ENCODE measurements at places on chromosomes 1 and 21.

GRCh38 chr1:19770436-19771190 is 29.1 kb downstream of the TMCO4 start:
- DNase-seq: no peak

DNA sequence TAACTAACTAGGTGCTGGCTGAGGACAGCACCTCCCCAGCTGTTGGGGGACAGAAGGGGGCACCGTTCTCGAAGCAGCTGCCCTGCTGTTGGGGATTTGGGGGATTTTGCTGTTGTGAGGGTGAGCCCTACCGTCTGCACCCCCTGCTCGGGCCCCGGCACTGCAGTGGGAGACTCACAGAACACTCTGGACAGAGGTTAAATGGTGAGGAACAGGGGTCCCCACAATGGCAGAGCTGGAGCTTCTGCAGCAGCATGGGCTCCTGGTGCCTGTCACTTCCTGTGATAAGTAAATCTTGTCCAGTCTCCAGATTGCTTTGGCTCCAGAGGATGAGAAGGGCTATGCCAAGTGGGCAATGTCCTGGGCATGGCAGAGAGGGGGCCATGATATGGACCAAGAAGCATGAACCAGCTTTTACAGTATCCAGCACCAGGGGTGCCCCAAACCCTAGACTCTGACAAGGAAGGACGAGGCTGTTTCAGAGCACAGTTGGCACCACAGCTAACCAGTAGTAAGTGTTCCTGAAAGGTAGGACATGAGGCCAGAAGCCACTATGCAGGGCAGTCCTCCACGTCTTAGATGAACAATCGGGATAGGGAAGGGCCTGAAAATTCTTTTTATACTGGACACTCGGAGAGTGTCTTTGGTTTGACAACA is 365.1 kb upstream of the VAMP3 start:
- DNase-seq: no peak

DNA sequence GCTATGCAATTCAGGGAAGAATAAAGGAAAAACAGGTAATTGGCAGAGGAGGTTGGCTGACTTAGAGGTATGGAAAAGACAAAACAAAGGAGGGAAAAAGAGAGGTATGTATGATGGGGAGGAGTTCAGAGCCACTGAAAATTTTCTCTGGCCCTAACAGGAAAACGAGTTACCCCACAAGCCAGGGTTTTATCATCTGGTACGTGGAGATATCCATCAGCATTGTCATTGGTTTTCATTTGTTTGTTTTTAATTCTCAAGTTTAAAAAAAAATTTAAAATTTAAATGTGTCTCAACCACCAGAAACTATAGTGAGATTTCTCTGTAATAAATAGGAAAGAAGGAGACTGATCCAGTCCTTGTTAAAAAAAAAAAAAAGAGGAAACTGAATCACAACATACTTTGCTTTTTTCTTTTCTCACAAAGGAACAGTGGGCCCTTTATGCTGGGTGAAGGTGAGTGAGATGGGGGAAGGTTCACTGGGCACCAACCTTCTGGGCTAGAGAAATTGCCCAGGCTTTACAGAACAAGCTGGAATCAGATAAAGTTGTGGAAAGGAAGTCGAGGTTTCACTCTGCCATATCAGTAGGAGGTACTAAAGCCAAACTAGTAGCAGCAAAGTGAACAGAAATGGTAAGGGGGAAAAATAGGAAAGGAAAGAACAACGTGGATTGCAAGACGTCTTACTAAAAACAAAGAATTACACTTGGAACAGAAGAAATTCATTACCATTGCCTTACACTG is 2.7 kb downstream of the IFNAR2 start:
- peak; percentile 40 for DNase-seq

- no peak for DNase-seq
Measured at GRCh38 chr1:26702680-26703038, 6.8 kb downstream of the ARID1A start.

DNA sequence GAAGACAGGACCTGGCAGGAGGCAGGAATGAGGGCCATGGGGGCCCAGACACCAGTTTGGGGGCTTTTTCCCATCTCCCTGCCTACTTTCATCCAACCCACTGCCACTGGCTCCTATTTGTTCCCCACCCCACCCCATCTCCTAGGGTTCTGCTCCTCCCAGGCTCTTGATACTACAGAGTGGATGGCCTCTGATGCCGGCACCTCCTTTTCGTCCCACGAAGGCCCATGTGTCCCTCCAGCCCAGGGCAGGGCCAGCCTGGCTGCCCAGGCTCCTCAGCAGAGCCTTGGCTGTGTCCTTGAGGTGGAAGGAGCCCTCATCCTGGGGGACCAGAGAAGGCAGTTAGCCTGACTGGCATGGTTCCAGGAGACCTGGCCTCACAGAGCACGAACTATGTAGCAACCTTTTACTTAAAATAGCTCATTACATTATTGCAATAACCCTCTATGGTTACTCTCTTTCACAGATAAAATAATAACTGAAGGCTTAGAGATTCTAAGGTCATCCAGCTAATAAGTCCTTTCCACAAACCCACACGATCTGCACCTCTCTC is 3.5 kb downstream of the POMGNT1 start:
- DNase-seq: no peak

DNA sequence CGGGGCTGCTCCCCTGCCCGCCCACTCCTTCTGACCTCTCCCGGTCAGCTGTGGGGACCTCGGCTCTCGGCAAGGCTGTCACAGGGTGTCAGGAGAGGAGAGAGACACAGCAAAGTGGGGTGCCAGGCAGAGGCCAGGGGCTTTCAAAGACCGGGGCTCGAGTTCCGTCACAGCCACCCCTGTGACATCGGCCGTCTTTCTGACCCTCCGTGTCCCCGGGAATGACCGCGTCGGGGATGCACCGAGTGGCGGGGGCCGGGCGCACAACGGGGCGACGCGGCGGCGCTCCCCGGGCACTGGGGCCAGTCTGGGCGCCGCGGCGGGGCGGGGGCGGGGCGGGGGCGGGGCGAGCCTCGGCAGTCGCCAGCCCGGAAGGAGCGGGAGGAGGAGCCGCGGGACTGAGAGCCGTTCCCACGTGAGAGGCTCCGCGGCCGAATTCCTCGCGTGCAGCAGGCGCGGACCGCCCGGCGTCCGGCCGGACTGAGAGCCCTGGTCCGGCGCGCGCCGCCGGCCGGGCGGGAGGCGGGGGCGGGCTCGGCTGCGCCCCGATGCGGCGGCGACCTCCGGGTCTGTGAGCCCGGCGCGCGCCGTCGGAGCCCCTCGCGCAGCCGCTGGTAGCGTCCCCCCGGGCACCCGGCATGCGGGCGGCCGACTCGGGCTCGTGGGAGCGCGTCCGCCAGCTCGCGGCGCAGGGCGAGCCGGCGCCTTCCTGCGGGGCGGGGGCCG is 229.7 kb upstream of the TMEM51 start:
- DNase-seq: no peak

GRCh38 chr1:65820983-65821382 is 28.3 kb downstream of the PDE4B start:
- DNase-seq: no peak

- DNase-seq: no peak
Measured at GRCh38 chr1:31672986-31673385, 28.3 kb upstream of the PEF1 start.

DNA sequence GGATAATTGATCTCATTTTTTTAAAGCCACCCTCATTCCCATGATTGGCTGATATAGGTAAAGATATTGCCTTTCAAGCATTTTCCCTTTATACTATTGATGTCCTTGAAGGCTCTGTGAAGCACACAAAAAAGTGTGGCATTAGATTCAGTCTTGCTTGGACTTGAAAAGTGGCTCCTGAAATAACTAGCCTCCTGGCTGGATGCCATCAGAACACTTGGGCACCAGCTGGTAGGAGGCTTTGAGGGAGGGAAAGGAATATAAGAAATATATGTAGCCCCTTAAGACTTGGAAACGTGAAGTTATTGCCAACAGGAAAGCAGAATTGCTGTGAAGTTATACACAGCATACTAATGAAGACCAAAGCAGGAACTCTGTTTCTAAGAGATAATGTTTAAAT is 14.1 kb downstream of the MTR start:
- no peak for DNase-seq

DNA sequence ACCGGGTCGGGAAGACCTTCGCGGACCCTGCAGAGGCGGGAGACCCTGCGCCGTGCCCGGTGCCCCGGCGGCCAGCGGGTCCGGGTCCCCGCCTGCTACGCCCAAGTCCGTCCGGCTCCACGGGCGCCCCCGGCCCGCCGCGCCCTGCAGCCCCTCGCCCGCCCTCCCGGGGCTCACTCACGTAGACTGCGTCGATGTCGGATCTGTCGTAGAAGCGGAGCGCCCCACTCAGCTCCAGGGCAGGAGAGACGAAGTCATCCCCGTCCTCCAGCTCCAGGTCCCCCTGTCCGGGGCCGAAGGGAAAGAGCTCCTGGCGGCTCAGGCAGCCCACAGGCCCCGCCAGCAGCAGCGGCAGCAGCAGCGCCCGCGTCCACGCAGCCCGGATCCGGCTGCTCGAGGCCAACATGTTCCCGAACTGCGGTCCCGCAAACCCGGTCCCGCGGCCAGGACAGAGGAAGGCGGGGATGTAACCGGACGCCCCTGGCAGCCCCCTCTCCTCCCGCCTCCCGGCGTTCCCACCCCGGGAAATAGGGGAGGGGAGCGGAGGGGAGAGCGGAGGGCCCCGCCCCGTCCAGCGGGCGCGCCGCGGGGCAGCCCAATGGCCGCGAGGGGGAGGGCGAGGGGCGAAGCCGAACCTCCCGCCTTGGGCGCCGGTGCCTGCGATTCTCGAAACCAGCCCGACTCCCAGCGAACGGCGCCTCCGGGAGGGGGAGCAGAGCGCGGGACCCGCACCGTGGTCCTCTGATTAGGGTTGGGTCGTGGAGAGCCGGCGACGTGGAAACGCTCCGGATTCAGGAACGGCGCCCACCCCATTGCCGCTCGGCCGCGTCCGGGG is at the start of gene NID1:
Gene NID1, minus strand, starts transcription at position 417 of the 835 bp plus-strand sequence. Its CDS starts 11 bp downstream, at position 406.
- DNase-seq: peak; percentile 68

- DNase-seq: no peak
Measured at GRCh38 chr1:181448461-181448860, 34.9 kb upstream of the CACNA1E start.

- DNase-seq: peak; percentile 30
Measured at GRCh38 chr1:31987135-31987619, 26.5 kb upstream of the KHDRBS1 start.

DNA sequence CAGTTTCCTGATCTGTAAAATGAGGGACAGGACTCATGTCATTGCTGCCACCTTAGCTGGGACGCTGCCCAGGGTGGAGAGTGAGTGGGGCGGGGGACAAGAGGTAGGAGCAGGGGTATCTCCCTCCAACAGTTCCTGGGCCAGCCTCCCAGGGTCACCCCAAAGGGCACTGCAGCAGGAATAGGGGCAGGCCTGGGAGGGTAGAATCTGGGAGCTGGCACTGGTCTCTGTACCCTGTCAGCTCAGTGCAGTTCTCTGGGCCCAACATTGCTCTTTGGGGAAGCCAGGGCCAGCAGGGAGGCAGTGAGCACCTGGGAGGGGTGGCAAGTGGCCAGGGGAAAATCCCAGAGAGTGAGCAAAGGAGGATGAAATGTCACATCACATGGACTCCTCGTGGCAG is 55.8 kb downstream of the ELK4 start:
- no peak for DNase-seq

GRCh38 chr1:204950353-204951001 is 79.8 kb downstream of the NFASC start:
- no peak for DNase-seq

DNA sequence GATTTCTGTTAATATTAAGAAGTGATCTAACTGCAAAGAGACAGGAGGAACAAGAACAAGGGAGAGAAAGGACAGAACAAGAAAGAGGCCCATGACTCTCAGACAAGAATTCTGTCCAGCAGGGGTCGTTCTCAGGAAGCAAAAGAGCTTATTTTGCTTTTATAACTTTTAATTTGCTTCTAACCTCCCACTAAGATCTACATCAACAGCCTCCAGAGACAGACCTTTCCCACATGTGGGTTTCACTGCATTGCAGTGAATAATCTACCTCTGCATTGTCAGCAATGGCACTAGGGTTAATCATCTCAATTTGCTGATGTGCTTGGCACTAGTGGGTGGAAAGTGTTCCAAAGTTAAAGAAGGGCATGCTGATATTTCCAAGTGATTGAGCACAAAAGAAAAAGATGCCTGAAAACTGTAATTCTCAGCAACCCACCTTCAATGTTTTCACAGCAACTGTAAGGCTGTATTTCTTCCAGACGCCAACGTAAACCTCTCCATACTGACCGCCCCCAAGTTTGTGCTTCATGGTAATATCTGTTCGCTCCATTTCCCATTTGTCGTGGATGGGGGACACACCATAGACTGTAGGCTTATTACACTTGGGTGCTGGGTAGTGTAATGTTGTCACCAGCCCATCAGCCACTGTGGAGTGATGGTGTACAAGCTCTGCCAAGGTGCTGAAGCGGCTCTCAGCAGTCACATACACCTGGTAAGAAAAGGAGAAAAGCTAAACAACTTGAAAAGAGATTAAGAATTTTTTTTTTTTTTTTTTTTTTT is 39.5 kb downstream of the TOR3A start:
- peak; percentile 68 for DNase-seq

- DNase-seq: no peak
Measured at GRCh38 chr1:207603777-207604176, 41.2 kb upstream of the CR1L start.

- DNase-seq: peak; percentile 49
Measured at GRCh38 chr1:165114022-165114888, 242.3 kb downstream of the LMX1A start.

- no peak for DNase-seq
Measured at GRCh38 chr1:226597616-226598454, 49.3 kb downstream of the STUM start.

DNA sequence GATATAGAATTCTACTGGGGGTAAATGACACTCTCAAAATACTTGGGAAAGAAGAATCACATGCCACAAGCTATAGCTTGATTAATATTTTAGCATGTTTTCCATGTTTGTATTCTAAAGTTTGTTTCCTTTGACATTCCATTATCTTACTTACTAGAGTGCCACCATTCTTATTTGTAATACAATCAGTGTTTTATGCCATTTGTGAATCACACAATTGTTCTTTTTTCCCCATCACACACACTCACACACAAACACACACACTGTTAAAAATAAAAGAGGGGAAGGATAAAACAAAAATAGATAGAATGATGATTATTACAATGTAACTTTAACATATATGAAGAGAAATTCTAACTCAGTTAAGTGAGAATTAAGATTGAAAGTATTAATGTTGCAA is 16.0 kb upstream of the TEKT2 start:
- DNase-seq: no peak

DNA sequence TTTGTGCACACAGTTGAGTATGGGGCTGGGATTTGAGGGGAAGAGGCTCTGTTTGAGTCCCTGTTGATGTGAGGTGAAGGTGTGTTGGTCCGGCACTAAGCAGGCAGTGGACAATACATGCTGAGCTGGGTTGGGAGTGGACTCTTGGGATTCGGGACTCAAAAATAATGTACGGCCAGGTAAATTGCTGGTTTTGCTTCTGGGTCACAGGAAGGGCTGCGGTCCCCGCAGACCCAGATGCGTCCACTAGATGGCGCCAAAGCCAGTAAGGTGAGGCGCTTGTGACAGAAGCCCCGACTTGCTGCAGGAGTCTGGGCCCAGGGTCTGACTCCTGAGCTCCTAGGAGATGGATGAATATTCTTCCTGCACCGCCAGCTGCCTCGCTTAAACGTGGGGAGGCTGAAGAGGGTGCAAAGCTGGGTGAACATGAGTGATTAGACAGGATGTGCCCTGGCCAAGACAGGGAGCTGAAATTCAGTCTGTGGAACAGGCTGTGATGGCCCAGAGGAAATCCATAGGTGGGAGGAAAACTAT is 61.4 kb downstream of the ACBD3 start:
- peak; percentile 90 for DNase-seq

- no peak for DNase-seq
Measured at GRCh38 chr1:22815421-22816066, 104.9 kb downstream of the EPHB2 start.

GRCh38 chr1:17874710-17875109 is 119.6 kb downstream of the ACTL8 start:
- no peak for DNase-seq

- DNase-seq: no peak
Measured at GRCh38 chr1:98045211-98045766, 124.5 kb upstream of the DPYD start.

All from KBM-7 (cell line).